ENCODE measurements at places on chromosomes 16 and 17.
A peak's percentile ranks its signal among the peaks of the same experiment; 100 is the strongest.

GRCh38 chr16:1310832-1311200 lies 1.4 kb downstream of the UBE2I start:
- peak; percentile 25 for DNase-seq

GRCh38 chr16:85126705-85127378 lies 14.6 kb upstream of the CIBAR2 start:
- peak; percentile 79 for DNase-seq

DNA sequence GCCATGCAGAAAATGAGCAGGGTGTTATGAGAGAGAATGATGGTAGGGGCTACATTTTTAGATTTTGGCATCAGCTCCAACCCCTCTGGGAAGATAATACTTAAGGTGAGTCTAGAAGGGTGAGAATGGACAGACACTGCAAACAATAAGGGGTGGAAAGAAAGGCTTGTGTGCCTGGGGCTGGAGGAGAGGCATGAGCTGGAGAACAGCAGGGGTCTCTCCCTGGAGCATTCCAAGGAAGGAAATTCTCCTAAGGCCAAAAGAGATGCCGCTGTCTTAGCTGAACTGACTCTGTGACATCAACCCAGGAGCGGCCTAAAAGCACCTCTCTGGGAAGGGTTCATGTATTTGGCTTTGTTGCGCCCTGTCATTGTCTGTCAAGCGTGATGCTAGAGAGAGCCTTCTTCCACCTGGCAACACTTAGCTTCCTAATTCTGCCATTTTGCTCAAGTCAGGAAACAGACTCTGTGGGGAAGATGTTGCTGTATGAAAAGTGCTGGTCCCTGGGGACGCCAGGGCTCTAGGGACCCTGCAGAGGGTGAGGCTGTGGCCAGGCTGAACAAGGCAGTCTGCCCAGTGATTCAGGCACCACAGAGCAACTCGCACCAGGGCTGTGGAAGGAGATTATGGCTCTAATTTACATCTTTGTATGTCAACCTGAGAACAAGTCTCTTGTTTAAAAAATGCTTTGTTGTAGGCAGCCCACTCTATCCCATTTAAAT lies 225.7 kb downstream of the CBLN1 start:
- DNase-seq = no peak

GRCh38 chr16:2927010-2927646 lies 15.4 kb downstream of the FLYWCH1 start:
- peak; percentile 83 for DNase-seq

- no peak for DNase-seq
Measured at GRCh38 chr17:69445132-69445531, 30.6 kb downstream of the MAP2K6 start.

DNA sequence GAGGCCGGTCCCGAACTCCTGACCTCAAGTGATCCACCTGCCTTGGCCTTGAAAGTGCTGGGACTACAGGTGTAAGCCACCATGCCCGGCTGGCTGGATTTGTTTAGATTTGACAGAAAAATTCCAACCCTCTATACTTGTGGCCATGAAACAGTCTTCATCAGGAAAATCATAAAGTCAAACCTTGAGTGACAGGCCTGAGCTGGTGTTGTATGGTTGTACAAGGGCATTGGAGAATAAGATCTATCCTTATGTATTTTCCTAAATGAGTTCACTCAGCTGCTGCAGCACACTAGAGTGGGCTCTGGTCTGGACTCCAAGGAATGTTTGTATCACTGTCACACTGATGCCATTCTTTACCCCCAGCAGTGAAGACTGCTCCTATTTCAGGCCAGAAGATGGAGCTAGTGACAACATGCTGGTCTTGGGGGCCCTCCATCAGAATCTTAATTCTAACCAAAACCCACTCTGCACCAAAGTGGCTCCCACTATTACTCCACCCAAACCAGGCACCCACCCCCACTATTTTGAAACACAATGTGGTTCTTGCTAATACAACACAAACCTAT lies 27.4 kb downstream of the SNX11 start:
- DNase-seq = peak; percentile 38
